Esophagus muscularis mucosa (tissue), 4 donors: ENCODE measurements at places on chromosomes 7 and 10. TPM values are rescaled to one million over a fixed set of nuclear protein-coding genes. Genes with fewer than 3 reads are reported as not detected.

GRCh38 chr10:27628621-27629020, 117.0 kb downstream of the MKX start:
- no peak for DNase-seq

GRCh38 chr10:13990946-13991345, 339.8 kb downstream of the FRMD4A start:
- DNase-seq: no peak

- no peak for DNase-seq
These were observed 203.8 kb upstream of the MTPN start for GRCh38 chr7:136180984-136181383.

The SPDYE18 gene
- 1.7 TPM for total RNA-seq

GRCh38 chr10:7572391-7572790, 94.4 kb downstream of the ITIH5 start:
- no peak for DNase-seq

- DNase-seq: no peak
These were observed 90.3 kb downstream of the CPED1 start for GRCh38 chr7:121078701-121079227.

The SOSTDC1 gene
- 0.83 TPM for total RNA-seq

DNA sequence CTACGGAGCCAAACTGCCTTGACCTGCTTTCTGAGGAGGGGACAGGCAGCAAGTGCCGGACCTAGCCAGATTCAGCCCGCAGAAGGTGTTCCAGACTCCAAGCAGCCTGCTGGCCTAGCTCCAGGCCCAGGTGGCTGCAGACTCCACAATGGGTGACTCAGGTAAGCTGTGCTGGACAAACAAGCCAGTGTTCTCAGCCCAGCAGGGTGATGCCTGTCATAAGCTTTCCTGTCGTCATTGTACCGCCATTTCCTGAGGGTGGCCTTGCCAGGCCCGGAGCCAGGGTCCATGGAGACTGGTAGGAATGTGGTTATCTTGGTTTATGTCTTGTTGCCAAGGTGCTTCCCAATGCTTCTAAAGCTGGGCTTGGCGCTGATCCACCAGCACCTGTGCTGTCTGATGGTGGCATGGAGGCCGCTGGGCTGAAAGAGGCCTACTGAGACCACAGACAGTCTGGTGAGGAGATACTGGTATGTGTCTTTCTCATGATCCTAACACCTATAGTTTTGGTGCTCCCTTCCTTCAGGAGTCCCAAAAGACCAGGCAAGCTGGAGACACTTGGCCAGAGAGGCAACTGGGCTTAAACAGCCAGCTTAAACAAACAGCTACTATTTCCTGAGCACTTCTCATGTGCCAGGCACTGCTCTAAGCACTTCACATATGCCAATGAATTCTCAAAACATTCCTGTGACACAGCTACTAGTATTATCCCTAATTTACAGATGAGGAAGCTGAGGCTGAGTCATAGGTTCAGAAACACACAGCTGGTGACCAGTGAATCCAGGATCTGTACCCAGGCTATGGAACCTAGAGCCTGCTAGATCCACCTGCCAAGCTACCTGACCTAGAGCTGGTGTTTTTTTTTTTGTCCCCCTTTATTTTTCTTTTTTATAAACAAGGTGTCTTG, 42.0 kb downstream of the ZC3HC1 start:
- DNase-seq: no peak

- DNase-seq: no peak
These were observed 191.1 kb upstream of the ADO start for GRCh38 chr10:62613424-62613823.

DNA sequence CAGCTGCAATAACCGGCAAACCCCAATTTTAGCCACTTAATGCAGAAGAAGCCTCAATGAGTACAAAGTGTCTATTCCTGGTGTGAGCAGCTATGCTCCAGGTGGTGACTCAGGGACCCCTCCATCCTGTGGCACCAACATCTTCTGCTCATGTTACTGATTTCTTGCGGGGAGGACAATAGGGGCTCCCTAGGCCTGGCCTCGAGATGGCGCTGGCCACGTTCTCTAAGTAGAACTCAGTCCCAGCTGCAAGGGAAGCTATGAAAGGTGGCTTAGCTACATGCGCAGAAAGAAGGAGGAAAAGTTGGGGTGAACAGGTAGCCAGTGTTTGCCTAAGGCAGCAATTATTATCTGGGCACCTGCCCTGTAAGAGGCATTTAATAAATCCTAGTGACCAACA, 6.6 kb downstream of the GJD4 start:
- no peak for DNase-seq

- DNase-seq: no peak
These were observed 479.8 kb downstream of the ADRA2A start for GRCh38 chr10:111556666-111557065.

GRCh38 chr7:140659856-140660255, 12.9 kb upstream of the ADCK2 start:
- DNase-seq: no peak

- no peak for DNase-seq
These were observed 387.1 kb downstream of the INHBA start for GRCh38 chr7:41315764-41316163.

GRCh38 chr7:43491984-43492383, 90.9 kb upstream of the STK17A start:
- peak; percentile 64 for DNase-seq

The FAM237B gene
- not detected for total RNA-seq

- no peak for DNase-seq
These were observed 88.1 kb downstream of the ANKIB1 start for GRCh38 chr7:92333866-92334265.

DNA sequence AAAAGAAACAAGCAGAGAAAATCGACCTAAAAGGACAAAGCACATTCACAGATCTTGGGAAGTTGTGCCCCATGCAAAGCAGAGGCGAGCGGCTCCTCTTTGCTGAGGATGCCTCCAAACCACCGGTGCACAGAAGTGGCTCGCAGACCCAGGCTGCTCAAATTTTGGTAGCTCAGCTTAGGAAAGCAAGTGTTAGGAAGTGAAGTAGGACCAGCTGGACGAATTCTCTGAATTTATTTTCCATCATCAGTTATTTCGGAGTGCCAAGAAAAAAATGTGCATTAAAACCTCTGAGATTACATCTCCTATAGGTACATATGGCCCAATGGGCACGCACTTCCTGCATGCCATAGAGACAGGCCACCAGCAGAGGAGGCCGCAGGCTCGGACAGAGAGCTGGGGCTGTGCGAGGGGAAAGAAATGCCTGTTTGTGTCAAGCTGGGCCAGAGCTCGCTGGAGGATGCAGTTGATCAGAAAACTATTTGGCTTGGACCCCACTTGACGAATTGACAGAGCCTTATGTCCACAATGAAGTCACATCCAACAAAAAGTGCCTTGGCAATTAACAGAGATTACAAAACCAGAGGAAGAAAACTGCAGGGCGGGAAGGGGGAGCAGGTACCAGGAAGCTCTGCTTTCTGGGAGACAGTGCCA, 122.3 kb upstream of the LYZL2 start:
- no peak for DNase-seq

DNA sequence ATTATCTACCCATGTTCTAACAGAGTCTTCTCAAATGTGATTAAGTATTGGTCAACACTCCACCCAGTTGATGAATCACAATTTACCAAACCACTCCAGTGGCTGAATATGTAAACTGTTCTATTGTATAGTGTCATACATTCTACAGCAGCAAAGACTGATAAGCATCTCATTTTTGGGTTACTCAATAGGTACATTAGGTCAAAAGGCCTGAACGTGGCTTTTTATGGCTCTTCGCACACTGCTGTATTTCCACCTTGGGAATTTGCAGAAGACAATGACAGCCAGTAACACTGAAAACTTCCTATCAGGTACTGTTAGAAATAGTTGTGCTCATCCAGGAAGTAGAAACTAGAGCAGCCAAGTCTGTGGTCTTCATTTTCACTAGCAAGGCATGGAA, 166.9 kb downstream of the GLI3 start:
- no peak for DNase-seq

The PTPN20 gene
- total RNA-seq: 3.0 TPM

- DNase-seq: no peak
These were observed 35.9 kb downstream of the CCDC3 start for GRCh38 chr10:12965571-12965970.

The PAX4 gene
- total RNA-seq: not detected

DNA sequence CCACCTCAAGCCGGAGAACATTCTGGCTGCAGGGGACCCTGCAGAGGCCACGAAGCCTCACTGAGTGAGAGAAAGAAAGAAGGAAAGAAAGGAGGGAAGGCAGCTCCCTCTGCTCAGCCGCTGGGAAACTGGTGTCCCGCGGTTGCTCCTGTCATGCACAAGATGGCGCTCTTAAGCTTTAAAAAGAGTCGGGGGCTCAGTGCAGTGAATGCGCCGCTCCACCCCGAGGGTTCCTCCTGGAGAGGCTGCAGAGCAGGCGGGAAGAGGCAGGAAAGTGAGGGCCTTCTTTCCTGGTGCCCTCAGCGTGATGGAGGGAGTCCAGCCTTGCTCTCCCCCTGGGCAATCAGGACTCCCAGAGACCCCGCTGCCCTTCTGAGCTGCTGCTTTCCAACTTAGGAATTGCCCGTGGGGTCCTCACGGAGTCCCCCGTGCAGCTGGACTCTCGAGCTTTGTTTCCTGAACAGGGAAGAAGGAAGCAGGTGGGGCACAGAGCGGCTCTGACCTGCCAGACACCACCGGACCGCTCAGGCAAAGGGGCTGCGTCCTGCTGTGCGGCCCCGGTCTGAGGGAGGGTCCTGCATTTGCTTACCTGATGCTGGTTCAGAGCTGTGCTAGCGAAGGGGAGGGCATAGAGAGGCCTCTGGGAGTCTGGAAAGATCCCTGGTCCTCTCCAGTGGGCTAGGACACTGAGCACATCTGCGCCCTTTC, 141.9 kb upstream of the MKI67 start:
- no peak for DNase-seq

The FKBP6 gene
- total RNA-seq: not detected

The FGF8 gene
- not detected for total RNA-seq

DNA sequence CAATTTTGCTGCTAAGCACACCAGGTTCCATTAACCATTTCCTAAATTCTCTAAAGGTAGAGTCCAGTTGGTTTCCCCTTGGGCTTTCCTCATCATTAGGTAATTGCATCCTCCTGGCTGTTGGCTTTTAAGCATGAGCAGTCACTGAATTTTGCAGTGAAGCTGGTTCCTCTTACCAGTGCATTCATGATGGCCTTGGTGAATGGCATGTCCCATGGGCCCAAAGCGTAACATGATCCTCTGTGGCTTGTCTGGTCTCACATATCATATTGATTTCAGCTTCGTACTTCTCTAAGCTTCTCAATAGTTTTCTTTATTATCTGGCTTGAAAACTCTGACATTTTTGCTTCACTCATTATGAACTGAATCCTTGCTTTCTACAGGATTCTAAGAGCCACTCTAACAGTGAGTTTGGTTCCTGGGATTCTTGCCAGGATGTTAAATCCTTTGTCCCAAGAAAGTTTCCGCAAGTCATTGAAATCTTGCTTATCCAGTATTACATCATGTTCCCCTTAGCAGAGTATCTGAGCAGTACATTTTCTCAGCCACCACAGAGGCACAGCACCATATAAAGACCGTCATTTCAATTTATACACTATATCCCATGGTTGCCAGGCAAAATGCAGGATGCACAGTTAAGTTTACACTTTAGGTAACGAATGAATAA, 134.2 kb downstream of the PTN start:
- no peak for DNase-seq

GRCh38 chr7:131607291-131608115, 51.1 kb upstream of the PODXL start:
- no peak for DNase-seq

DNA sequence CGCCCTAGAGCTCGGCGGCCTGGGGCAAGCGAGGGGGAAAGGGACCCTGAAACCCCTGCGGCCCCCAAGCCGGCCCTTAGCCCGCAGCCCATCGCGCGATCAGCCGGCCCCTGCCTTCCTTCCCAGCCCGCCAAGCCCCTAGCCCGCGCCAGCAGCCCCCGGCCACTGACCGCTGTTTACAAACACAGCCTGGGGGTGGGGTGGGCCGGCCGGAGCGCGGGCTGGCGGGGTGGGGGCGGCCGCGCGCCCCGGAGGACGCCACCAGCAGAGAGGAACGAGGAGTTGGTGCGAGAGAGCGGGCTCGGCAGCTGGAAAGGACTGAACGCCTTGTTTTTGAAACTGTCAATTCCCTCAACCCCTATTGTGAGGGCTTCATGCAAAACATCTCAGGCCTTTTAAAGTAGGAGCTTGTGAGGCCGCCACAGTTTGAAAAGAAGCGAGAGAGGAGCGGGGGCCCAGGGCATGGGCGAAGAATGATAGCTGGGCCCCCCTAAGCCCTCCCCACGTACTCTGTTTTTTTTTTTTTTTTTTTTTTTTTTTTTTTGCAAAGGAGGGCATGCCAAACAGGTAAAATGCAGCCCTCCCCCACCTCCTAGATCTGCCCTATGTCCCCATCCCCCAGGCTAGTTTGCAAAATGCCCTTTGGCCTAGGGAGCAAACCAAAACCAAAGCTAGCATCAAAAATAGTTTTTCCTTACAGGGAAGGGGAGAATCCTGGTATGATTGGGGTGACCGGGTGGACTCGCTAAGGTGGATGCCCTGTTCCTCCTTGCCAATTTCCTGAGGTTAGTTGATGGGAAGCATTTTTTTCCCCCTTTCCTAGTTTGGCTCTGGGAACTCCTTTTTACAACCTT, 15.0 kb downstream of the SKIDA1 start:
- DNase-seq: no peak

GRCh38 chr10:132735923-132736391, 50.0 kb downstream of the NKX6-2 start:
- no peak for DNase-seq

- DNase-seq: no peak
These were observed 73.5 kb downstream of the CRPPA start for GRCh38 chr7:16347827-16348192.

The CUBN gene
- total RNA-seq: 1.7 TPM

DNA sequence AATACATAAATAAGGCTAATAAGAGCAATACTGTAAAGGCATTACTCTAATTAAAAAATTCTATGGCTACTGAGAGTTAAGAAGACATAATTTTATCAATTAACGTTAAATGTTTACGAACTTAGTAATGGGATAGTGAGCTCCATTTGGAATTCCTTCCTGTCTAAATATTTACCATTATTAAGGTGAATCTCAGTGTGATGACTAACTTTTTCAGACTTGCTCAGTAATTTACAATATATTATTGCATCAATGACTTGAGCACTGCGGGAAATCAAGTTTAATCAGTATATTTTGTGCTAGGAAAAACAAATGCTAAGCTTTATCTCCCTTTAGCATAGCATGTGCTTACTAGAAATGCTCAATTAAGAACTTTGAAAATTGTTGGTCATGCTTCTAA, 282.5 kb upstream of the TEX47 start:
- no peak for DNase-seq

- DNase-seq: peak; percentile 60
These were observed 89.7 kb upstream of the IKZF1 start for GRCh38 chr7:50214771-50215170.

The NEUROG3 gene
- total RNA-seq: not detected

The CCDC172 gene
- total RNA-seq: not detected

DNA sequence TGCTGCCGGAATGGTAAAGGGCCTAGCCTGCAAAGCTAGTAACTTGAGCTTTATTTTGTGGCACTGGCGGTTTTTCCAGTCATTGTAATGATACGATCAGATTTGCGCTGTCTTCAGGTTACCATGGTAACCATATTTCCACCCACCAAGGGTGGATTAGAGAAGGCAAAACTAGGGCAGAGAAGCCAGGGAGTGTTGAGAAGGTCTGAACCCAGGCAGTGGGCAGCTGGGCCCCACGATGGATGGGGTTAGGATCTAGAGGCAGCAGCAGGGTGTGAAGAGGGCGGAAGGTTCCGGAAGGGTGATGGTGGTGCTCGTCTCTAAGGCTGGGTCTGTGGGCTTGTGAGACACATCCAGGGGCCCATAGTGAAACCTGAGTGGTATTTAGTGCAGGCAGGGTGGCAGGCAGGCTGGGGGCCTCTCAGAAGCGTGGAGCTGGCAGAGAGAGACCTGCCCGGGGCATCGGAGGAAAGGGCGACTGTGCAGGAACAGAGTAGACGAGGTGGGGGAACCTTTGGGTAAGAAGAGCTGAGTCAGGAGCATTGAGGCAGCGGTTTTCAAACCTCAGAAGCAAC, 87.9 kb upstream of the GTF2I start:
- no peak for DNase-seq
